ENCODE measurements at places on chromosomes 4 and X.
A peak's percentile ranks its signal among the peaks of the same experiment; 100 is the strongest.

DNA sequence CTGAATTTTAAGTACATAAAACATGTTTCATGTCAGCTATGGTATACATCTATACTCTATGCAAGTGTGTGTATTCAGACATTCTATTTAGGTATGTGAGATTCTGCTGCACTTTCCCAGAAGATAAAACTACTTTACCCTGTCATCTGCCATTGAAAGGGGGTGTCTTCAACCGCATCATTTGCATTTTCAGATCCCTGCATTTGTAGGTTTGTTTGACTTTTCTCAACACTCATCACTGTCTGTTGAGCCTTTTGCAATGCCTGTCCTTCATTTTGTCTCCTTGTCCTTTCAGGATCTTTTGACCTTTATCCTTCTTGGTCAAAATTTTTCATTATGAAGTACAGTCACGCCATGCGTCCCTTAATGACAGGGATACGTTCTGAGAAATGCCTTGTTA lies 103.5 kb downstream of the TMA16 start:
- H3K27ac ChIP-seq, result no peak overlapping the region
- H3K4me3 ChIP-seq, result no peak overlapping the region
- H3K27me3 ChIP-seq, result no peaks in the 10 kb centered on the region
- H3K4me1 ChIP-seq, result no peaks in the 10 kb centered on the region

DNA sequence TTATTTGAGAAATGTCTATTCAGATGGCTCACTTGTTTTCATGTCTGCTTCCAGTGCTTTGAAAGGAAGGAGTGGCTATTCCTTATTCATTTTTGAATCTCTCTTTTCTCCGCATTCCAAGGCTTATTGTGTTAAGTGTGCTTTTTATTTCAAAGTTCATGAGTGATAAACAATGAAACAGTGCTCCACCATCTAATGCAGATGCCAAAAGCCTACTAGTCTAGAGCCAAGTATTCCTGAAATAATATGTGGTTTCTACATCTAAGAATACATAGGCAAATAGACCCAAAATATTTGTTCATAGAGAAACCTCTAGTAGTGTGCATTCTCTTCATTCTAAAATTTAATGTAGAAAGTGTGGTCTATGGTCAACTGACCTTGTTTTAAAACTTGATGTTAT lies 187.3 kb downstream of the GABRB1 start:
- DNase-seq, result no peak
- no peaks in the 10 kb centered on the region for H3K4me1 ChIP-seq
- H3K4me3 ChIP-seq, result no peak overlapping the region
- no peak overlapping the region for H3K27ac ChIP-seq
- no peaks in the 10 kb centered on the region for H3K36me3 ChIP-seq

GRCh38 chr4:159248384-159249178 lies 145.7 kb downstream of the RAPGEF2 start:
- H3K4me1 ChIP-seq, result peaks cover 64% of the 10 kb centered on the region
- peak overlapping the region; percentile 85 for H3K27ac ChIP-seq
- H3K4me3 ChIP-seq, result peak overlapping the region; percentile 59
- DNase-seq, result no peak
- H3K27me3 ChIP-seq, result no peaks in the 10 kb centered on the region

DNA sequence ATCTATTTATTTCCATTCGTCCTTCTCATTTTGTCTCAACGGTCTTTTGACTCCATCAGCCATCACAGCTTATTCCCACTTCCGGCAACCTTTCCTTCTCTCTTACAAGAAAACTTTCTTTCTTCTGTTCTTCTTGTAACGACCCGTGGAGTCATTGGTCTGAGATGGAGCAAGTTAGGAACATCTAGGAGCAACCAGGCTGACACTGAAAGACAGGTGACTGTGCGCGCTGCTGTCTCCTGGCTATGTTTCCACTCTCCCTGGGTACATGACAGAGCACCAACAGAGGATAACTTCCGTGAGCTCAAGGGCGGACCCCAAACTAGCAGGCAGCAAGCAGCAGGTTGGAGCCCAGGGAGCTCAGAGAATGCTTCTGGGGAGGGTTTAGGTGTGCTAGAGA lies 2.5 kb downstream of the FGF5 start:
- H3K4me3 ChIP-seq, result no peak overlapping the region
- no peak for DNase-seq
- no peak overlapping the region for H3K27ac ChIP-seq

GRCh38 chr4:109614015-109614414 lies 54.0 kb downstream of the MCUB start:
- no peak overlapping the region for H3K4me3 ChIP-seq
- no peak overlapping the region for H3K27ac ChIP-seq
- no peak for DNase-seq
- no peaks in the 10 kb centered on the region for H3K36me3 ChIP-seq
- no peaks in the 10 kb centered on the region for H3K27me3 ChIP-seq

- peaks cover 32% of the 10 kb centered on the region for H3K4me1 ChIP-seq
- no peak for DNase-seq
- H3K36me3 ChIP-seq, result peaks cover 14% of the 10 kb centered on the region
- H3K27me3 ChIP-seq, result no peaks in the 10 kb centered on the region
Measured at GRCh38 chrX:10098270-10098713, 58.5 kb upstream of the CLCN4 start.

GRCh38 chr4:158767451-158767850 lies 1.4 kb upstream of the FNIP2 start:
- no peaks in the 10 kb centered on the region for H3K27me3 ChIP-seq
- H3K4me1 ChIP-seq, result peaks cover 50% of the 10 kb centered on the region
- H3K4me3 ChIP-seq, result no peak overlapping the region

GRCh38 chrX:21383546-21383945 lies 9.3 kb downstream of the CNKSR2 start:
- no peak overlapping the region for H3K4me3 ChIP-seq
- H3K27me3 ChIP-seq, result no peaks in the 10 kb centered on the region
- no peak overlapping the region for H3K27ac ChIP-seq
- H3K36me3 ChIP-seq, result no peaks in the 10 kb centered on the region
- DNase-seq, result no peak
- H3K4me1 ChIP-seq, result peaks cover 3% of the 10 kb centered on the region

DNA sequence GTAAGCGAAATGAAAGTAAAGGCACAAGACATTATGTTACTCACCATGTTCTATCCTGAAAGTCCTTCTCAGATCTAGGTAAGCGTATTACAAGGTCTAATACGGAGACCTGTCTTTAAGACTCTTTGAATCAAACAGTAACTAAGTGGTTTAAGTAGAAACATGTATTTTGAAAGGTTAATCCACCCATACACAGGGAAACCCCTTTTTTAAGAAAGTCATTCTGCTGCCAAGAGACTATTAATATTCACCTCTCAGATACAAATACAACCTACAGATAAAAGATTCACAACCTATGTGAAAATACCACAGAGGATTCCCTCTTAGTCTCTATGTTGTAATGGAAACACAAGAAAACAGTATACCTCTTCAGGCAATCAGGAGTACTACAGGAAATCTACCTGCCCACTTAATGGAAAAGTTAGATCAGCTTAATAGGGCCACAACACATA lies 63.2 kb upstream of the TNIP3 start:
- H3K27ac ChIP-seq, result no peak overlapping the region
- DNase-seq, result no peak
- H3K27me3 ChIP-seq, result no peaks in the 10 kb centered on the region

GRCh38 chr4:1793940-1794808 lies 1.1 kb downstream of the FGFR3 start:
- DNase-seq, result no peak
- H3K4me1 ChIP-seq, result peaks cover 29% of the 10 kb centered on the region
- peaks cover 62% of the 10 kb centered on the region for H3K27me3 ChIP-seq
- no peaks in the 10 kb centered on the region for H3K36me3 ChIP-seq
- peak overlapping the region; percentile 63 for H3K27ac ChIP-seq
- H3K4me3 ChIP-seq, result peak overlapping the region; percentile 69

DNA sequence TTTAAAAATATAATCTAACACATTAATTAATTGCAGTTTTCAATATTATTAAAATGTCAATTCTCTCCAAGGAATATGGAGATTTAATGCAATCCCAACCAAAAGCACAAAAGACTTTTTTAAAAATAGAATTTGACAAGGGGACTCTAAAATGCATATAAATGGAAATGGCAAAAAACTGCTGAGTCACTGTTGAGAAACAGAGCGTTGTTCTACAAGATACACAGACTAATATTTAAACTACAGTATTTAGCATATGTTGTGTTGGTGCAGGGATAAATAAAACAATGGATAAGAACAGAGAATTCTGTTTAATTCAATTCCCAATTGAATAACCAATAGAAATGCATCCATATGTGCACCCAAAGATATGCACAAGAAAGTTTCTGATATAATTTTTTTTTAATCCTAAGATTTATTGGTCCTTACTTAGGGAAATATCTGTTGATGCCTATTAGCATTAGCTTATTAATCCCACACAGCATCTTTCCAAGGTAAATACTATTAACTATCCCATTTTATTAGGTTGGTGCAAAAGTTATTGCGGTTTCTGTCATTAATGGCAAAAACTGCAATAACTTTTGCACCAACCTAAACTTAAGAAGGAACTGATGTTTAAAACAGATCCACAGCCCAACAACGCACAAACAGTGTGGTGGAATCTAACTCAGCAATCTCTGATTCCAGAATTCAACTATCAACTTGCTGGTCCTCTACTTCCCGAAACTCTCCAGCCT lies 86.8 kb upstream of the VEGFC start:
- H3K36me3 ChIP-seq, result no peaks in the 10 kb centered on the region
- no peak for DNase-seq
- H3K27ac ChIP-seq, result no peak overlapping the region
- no peaks in the 10 kb centered on the region for H3K4me1 ChIP-seq
- H3K4me3 ChIP-seq, result no peak overlapping the region

GRCh38 chr4:130808492-130808891 lies 1712.5 kb downstream of the C4orf33 start:
- H3K36me3 ChIP-seq, result no peaks in the 10 kb centered on the region
- no peaks in the 10 kb centered on the region for H3K4me1 ChIP-seq
- H3K27me3 ChIP-seq, result no peaks in the 10 kb centered on the region
- H3K4me3 ChIP-seq, result no peak overlapping the region

- no peak overlapping the region for H3K4me3 ChIP-seq
- no peaks in the 10 kb centered on the region for H3K4me1 ChIP-seq
- no peaks in the 10 kb centered on the region for H3K27me3 ChIP-seq
- H3K27ac ChIP-seq, result no peak overlapping the region
Measured at GRCh38 chr4:176825586-176825985, 32.9 kb upstream of the VEGFC start.

DNA sequence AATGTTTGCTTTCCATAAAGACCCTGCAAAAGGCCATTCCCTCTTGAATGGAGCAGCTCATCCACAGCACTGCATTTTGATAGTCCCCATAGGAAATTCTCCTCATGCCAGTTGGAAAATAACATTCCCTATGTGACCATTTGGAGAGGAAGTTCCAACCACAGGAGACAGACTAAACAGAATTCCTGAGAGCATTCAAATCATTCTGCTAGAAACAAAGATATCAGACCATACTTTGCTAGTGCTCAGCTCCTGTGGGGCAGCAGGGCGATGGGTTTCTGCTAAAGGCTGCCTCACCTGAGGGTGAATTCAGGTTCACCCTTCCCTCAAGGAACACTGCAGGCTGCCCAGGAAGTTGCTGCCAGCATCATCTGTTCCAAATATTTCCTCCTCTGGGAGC lies 58.8 kb downstream of the LNX1 start:
- H3K4me3 ChIP-seq, result no peak overlapping the region
- H3K4me1 ChIP-seq, result peaks cover 41% of the 10 kb centered on the region
- H3K36me3 ChIP-seq, result no peaks in the 10 kb centered on the region
- peak overlapping the region; percentile 20 for H3K27ac ChIP-seq
- H3K27me3 ChIP-seq, result peaks cover 4% of the 10 kb centered on the region

GRCh38 chrX:123330229-123330942 lies 146.3 kb downstream of the GRIA3 start:
- no peaks in the 10 kb centered on the region for H3K4me1 ChIP-seq
- no peaks in the 10 kb centered on the region for H3K36me3 ChIP-seq
- no peak overlapping the region for H3K27ac ChIP-seq
- H3K4me3 ChIP-seq, result no peak overlapping the region
- no peak for DNase-seq

GRCh38 chr4:106707776-106708463 lies 328.2 kb downstream of the DKK2 start:
- no peaks in the 10 kb centered on the region for H3K27me3 ChIP-seq
- H3K36me3 ChIP-seq, result no peaks in the 10 kb centered on the region
- no peak overlapping the region for H3K27ac ChIP-seq
- no peak overlapping the region for H3K4me3 ChIP-seq
- no peaks in the 10 kb centered on the region for H3K4me1 ChIP-seq

DNA sequence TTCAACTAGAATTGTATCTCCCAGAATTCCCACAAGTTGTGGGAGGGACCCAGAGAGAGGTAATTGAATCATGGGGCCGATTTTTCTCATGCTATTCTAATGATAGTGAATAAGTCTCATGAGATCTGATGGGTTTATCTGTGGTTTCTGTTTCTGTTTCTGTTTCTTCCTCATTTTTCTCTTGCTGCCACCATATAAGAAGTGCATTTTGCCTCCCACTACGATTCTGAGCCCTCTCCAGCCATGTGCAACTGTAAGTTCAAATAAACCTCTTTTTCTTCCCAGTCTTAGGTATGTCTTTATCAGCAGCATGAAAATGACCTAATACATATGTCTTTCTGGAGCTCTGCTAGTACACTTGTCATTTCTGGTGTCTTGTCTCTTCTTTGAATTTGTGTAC lies 22.1 kb upstream of the OR13H1 start:
- no peak overlapping the region for H3K27ac ChIP-seq
- no peak overlapping the region for H3K4me3 ChIP-seq
- no peak for DNase-seq
- no peaks in the 10 kb centered on the region for H3K4me1 ChIP-seq
- no peaks in the 10 kb centered on the region for H3K36me3 ChIP-seq

DNA sequence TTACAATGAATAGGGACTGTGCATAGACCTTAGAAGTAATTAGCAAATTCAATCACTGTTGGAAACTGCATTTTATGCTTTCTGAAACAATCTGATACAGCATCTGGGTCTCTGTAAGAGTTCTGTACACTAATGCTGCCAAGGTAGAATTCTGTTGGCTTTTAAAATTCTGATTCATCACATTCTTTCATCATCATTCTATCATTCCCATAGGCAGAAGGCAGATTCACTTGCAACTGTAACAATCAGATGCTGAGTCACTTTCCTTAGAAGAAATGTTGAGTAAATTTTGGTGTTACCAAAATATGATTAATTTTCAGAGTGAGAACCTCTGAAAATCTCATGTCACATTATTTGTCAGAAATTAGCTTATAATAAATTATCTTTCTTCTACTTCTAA lies 267.2 kb downstream of the MAPK10 start:
- H3K4me3 ChIP-seq, result no peak overlapping the region
- H3K27me3 ChIP-seq, result no peaks in the 10 kb centered on the region
- H3K27ac ChIP-seq, result no peak overlapping the region
- H3K36me3 ChIP-seq, result no peaks in the 10 kb centered on the region
- no peak for DNase-seq

- no peak for DNase-seq
- H3K27me3 ChIP-seq, result no peaks in the 10 kb centered on the region
- peak overlapping the region; percentile 67 for H3K27ac ChIP-seq
- H3K36me3 ChIP-seq, result no peaks in the 10 kb centered on the region
- peaks cover 13% of the 10 kb centered on the region for H3K4me1 ChIP-seq
Measured at GRCh38 chr4:42672359-42673081, 15.6 kb upstream of the ATP8A1 start.

DNA sequence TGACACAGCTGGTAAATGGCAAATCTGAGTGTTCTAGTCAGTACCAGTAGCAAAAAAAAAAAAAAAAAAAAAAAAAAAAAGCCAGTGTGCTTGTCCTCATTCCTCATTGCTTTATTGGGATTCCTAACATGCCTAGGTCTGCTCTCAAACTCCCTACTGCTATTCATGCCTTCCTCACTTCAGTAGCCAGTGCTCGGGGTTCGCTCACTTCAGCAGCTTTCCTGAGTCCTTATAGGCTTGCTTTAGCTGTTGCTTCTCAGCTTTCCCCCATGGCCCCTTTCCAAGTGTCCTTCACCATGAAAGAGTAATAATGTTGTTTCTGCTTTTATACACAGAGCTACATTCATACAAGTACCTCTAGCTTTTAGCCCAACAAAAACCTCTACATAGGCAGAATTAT lies 30.8 kb downstream of the SLITRK2 start:
- H3K27me3 ChIP-seq, result no peaks in the 10 kb centered on the region
- H3K4me1 ChIP-seq, result no peaks in the 10 kb centered on the region
- H3K4me3 ChIP-seq, result no peak overlapping the region
